Right cardiac atrium (tissue), 5 donors: ENCODE measurements at places on chromosomes 12 and 14.

DNA sequence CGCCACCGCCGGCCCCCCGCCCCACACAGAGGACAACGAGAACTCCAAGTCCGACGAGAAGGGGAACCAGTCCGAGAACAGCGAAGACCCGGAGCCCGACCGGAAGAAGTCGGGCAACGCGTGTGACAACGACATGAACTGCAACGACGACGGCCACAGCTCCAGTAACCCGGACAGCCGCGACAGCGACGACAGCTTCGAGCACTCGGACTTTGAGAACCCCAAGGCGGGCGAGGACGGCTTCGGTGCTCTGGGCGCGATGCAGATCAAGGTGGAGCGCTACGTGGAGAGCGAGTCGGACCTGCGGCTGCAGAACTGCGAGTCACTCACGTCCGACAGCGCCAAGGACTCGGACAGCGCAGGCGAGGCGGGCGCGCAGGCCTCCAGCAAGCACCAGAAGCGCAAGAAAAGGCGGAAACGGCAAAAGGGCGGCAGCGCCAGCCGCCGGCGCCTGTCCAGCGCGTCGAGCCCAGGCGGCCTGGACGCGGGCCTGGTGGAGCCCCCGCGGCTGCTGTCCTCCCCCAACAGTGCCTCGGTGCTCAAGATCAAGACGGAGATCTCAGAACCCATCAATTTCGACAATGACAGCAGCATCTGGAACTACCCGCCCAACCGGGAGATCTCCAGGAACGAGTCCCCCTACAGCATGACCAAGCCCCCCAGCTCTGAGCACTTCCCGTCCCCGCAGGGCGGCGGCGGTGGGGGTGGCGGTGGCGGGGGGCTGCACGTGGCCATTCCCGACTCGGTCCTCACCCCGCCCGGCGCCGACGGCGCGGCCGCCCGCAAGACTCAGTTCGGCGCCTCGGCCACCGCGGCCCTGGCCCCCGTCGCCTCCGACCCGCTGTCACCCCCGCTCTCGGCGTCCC, 150.9 kb downstream of the EGLN3 start:
- DNase-seq = peak; percentile 69

- peak; percentile 92 for DNase-seq
These were observed 9.2 kb downstream of the DGKA start for GRCh38 chr12:55940065-55940732.

GRCh38 chr14:82412545-82412944, 878.9 kb upstream of the SEL1L start:
- no peak for DNase-seq

DNA sequence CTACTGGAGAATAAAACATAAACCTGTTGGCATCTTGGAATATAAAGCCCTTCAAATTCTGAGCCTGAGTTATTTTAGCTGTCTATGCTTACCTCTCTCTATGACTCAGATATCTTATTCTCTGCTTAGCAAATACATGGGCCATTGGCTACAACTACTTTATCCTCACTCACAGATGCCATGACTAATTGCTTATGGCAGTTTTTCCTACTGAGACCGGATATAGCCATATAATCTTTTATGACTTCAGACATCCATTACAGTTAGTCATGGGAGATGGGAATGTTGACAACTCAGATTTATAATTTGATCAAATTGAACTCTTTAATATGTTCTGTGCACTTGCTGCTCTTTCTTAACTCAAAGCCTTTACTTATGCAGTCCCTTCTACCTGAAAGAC, 502.4 kb upstream of the ATP2B1 start:
- DNase-seq = no peak

DNA sequence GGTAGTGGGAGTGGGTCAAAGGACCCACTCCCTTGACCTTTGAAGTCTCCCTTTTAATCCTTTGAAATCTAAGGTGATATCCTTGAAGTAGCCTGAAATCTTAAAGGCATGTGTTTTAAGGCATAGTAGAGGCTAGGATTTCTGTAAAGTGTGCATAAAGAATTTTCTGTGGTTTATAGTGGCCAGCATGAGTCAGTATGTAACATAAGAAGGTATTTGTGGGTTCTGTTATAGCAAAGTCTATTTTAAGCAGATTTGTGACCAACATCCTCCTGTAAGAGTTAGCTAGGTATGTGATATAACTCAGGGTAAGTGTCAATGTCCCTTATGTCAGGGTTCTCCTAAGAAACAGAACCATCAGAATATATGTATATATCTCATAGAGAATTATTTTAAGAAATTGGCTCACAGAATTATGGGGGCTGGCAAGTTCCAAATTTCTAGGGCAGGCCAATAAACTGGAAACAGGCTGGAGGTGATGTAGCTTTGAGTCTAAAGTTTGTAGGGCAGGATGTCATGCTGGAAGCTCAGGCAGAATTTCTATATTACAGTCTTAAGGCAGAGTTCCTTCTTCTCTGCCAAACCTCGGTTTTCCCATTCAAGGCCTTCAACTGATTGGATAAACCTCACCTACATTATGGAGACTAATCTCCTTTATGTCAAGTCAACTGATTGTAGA, 18.7 kb upstream of the EPYC start:
- DNase-seq = no peak

DNA sequence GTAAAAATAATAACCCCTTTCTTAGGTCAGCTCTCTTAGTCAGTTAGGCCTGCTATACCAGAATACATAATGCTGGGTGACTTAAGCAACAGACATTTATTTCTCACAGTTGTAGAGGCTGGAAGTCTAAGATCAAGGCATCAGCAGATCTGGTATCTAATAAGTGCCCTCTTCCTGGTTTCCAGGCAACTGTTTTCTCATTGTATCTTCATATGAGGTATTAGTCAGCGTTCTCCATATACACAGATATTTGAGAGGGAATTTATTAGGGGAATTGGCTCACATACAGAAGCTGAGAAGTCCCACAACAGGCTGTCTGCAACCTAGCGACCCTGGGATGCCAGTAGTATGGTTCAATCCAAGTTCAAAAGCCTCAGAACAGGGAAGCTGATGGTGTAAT, 896.0 kb downstream of the GALC start:
- DNase-seq = no peak

GRCh38 chr12:46362895-46363581, 9.5 kb downstream of the SLC38A2 start:
- DNase-seq = no peak

- DNase-seq = no peak
These were observed 32.1 kb downstream of the RPH3A start for GRCh38 chr12:112823582-112824149.

DNA sequence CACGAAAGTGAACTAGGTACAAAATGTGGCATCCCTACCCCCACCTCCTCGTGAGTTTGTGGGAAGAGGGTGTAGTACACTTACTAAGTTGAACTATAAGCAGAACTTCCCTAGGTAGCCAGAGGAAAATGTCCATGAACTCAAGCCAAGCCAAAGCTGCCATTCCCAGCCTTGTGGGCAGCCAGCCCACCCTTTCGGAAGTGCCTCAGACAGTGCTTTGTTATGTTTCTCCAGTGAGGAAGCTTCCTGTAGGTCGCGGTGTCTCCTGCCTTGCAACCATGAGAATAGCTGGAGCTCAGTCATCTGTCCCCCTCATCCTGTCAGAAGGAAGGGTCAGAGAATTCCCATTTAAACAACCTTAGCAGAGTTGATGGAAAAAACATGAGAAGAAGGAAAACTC, 266.9 kb downstream of the DUSP6 start:
- peak; percentile 46 for DNase-seq

- peak; percentile 92 for DNase-seq
These were observed 79.3 kb downstream of the SSPN start for GRCh38 chr12:26274441-26275312.

GRCh38 chr14:72479461-72479931, 414.4 kb downstream of the DPF3 start:
- no peak for DNase-seq

- DNase-seq = no peak
These were observed 69.8 kb downstream of the ALG10B start for GRCh38 chr12:38386205-38386985.

- no peak for DNase-seq
These were observed 209.6 kb downstream of the CRADD start for GRCh38 chr12:93886533-93887511.

DNA sequence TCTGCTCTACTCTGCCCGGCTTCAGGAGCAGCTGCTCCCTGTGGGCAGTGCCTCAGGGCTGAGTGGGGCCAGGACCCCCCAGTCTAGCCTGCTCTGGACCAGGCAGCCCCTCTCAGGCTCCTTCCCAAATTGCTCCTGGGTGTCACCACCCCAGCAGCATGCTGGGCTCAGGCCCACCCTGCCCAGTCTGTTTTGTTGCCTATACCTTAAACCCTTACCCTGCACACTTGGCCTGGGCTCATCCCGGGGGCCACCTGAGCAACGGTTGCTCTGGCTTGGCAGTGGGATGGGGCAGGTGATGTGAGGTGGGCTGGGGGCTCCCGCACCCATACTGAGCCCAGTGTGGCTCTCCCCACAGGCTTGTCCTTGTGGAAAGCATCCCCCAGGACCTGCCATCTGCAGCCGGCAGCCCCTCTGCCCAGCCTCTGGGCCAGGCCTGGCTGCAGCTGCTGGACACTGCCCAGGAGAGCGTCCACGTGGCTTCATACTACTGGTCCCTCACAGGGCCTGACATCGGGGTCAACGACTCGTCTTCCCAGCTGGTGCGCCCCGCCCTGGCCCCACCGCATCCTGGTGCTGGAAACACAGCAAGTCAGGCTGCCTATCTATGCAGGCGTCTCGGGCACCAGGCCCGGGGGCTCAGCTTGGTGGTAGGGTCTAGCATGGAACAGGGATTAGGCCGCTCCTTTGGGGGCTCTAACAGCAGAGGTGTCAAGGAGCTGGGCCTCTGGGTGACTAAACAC, 3.9 kb downstream of the PLD4 start:
- DNase-seq = no peak

DNA sequence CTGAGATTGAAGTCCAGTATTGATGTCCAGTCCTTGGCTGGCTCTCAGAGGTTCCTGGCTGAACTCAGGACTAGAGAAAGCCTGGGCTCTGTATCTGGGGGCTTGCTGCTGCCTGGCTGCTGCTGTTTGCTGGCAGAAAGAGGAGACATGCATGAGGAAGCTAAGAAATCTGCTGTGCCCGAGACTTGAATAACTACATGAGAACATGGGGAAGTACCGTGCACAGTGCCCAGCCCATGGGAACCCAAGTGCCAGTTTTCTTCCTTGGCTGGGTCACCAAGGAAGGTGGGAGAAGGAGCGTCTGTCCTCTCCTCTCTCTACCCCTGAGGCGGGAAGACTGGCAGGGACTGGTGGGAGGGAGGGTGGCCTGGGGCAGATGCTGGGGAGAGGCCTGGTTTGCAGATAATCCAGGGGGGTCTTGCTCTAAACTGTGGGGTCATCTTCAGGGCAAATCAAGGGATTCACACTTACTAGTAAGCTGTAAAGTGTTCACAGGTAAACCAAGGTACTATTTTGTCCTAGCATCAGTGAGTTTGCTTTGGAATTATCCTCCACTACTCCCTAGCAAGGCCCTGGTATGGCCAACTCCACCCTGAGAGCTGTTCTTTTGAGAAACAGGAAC, 13.8 kb upstream of the ZFP36L1 start:
- no peak for DNase-seq

DNA sequence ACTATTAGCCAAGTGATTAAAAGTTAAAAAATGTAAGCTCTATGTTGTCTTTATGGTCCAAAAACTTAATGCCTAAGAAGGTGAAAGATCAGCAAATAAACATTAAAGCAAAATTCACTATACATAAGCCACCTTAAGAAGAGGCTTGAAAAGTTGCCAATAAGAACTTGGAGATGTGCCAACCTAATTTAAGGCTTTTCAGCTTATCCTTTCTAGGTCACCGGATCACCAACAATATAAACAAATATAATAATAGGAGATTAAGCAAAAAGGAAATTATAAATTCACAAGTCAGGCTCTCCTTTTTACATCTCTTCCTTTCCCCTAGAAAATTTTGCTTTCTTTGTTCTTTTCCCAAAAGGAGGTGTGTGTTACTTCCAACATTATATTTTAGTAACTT, 30.9 kb downstream of the SLC2A3 start:
- DNase-seq = no peak

DNA sequence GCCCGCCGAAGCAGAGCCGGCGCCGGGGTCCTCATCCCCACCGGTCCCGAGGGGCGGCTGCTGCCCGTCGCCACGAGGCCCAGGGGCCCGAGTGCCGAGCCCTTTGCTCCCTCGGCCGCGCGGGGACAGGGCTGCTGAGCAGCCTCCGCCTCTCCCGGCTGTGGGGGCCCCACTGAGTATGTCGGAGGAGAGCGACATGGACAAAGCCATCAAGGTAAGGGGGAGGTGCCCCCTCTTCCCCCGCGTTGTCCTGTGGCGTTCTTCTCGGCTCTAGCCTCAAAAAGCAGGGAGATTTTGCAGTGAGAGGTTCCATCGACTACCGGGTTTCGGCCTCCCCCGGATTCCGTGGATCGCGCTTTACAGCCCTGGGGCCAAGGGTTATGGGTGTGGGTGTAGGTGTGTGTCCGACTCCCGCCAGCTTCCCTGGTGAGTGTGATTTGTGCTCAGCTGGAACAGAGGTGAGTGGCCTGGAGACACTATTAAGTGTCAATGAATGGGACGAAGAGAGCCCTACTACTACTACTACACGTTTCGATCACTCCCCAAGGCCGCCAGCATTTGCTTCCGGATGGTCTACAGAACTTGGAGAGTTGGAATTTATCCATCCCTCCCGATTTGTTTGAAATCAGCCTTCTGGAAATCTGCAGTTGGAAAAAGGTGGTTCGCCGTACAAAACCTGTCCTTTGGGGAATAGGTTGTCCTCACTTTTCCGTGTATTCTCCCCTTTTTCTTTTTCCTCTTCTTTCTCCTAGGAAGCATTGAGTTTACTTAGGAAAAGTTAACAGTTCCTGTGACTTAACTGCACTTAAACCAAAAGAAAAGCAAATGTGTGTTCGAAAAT, 748 bp downstream of the MAPKAPK5 start:
- DNase-seq = no peak

GRCh38 chr14:69259527-69260189, at the start of gene GALNT16:
GALNT16 (plus strand) TSS chr14:69260158; CDS start chr14:69260291, 133 bp downstream.
- peak; percentile 78 for DNase-seq

- no peak for DNase-seq
These were observed 90.1 kb upstream of the FOXG1 start for GRCh38 chr14:28676479-28676878.

DNA sequence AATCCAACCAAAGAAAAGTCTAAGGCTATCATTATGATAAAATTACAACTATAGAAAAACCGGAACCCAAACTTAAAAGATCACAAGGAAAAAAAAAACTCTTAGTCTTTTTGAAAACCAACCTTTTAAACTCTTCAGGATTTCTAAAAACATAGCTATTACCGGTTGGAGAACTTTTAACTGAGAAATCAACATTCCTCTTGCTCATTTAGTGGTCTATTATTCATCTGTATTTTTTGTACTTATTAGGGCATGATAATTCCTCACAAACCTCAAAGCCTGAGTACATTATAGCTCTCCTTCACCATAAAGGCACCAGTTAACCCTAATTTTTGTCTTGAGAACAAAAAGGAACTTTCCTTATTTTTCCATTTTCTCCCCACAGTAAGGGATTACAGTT, 10.4 kb downstream of the LUM start:
- no peak for DNase-seq

DNA sequence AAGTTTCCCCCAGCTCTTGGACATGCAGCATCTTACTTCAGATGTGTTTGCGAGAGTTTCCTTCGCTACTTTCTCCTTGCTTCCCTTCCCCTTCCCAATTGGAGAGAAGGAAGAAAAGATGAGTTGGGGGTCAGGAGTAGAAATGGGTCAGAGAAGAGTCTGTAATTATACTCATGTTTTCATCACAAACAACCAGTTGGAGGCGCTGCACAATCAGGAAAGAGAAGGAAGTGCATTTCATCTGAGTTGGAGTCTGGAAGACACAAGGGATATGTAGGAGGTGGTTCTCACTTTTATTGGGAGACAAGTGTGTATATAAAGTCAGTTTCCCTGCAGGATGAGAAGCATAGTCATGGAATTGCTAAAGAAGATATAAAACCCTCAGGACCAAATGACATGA, 31.3 kb upstream of the VSX2 start:
- no peak for DNase-seq

GRCh38 chr14:24198814-24199524, 3.7 kb upstream of the TM9SF1 start:
- DNase-seq = no peak
